Neural crest cell (in vitro differentiated cells): ENCODE measurements at places on chromosomes 5 and 9. TPM values are rescaled to one million over a fixed set of nuclear protein-coding genes. Genes with fewer than 3 reads are reported as not detected.

- no peak for DNase-seq
These were observed 1105.8 kb downstream of the CDH18 start for GRCh38 chr5:18882154-18882553.

DNA sequence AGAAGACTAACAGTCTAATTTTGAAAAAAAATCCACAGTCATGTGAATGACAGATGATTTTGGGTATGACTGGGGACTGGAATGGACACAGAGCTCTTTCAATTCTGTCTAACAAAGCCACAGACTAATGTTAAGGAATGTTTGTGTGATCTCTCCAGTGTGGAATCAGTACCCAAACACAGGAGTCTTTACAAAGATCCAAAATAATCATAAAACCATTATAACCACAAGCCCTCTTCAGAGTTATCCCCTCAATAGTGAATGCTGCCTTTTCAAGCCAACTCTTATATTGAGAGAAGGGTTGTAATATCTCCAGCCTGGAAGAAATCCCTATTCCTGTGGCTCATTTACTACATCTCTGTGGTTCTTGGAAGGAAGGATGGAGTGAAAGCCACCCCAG lies 552.0 kb upstream of the CLINT1 start:
- DNase-seq: no peak

DNA sequence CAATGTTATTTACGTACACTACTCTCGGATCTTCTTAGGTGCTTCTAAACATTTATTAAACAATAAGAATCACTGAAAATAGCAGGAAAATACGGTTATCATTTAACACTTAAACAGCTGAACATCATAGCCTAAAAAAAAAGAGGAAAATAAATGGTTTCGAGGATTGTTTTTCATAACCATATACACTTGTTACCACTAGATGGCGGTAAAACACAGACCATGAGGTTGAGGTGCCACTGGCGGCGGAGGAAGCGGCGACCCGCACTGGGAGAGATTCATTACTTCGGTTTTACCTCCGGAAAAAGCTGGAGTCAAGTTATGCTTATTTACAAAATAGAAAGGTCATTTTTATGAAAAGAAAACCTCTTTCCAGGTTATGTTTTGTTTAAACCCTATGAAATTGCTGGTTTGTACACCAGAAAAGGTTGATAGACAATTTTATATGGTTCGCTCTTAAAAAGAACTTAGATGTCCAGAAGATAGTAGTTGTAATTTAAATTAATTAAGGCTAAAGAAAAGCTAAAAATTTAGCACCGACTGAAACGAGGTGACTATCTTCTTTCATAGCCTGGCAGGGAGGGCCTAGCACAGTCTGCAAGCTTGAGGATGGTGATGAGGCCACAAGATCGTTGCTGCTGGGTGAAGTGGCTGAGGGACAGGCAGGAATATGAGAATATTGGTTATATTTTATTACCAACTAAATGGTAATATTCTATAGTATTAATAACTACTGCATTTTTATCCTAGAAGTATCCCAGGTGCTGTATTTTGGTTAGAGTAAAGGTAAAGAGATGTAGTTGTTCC lies 605.7 kb downstream of the RAB3C start:
- peak; percentile 54 for DNase-seq

DNA sequence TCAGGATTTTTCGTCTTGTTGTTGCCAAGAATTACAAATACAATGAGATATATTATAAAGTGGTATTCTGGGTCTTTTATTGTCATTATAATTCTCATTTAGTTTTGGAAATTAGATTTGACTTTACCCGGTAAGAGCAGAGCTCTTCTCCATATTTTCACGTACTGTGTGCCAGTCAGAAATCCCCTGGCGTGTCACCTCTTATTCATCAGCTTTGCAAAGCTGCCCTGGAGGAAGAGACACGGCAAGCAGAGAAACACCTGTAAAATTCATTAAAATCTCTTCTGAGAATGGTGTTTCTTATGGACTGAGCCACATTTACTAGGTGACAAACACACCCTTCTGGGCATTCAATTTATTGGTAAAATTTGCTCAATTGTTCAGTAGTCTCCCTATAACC lies 440.4 kb downstream of the HINT1 start:
- DNase-seq: no peak

Gene PRRT1B
- total RNA-seq: not detected in 2 replicates

DNA sequence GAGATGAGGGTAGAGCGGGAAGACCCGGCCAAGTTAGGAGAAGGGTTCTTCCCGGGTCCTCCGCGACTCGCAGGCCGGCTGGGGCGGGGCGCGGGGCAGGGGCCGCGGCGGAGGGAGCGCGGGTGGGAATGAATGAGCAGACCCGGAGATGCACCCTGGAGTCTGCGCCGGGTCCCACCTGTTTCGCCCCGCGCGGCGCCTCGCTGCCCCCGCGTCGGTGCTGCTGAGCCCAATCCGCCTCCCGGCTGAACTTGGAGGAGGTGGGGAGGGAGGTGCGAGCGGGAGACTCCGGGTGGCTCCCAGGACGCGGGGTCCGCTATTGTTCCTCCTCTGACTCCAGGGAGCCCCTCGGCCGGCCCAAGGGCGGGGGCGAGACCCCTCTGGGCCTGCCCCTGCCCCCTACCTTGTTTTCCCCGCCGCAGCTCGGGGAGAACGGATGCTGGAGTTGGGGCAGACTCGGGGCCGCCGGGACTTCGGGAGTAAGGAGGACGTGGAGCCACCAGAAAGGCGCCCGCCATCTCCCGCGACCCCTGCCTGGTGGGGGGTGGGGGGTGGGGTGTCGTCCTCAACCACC lies 659 bp downstream of the RAI14 start:
- peak; percentile 18 for DNase-seq

Gene GNA14
- total RNA-seq: not detected in 2 replicates

Gene FLT4
- total RNA-seq: 13.1 and 15.7 TPM in 2 replicates

DNA sequence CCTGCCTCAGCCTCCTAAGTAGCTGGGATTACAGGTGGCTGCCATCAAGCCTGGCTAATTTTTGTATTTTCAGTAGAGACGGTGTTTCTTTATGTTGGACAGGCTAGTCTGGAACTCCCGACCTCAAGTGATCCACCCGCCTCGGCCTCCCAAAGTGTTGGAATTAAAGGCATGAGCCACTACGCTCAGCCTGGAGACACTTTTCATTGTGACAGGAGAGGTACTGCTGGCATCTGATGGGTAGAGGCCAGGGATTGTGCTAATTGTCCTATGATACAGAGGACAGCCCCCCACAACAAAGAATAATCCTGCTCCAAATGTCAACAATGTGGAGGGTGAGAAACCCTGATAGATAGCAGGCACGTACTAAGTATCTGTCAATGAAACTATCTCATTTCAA lies 91.3 kb upstream of the SLC25A48 start:
- DNase-seq: no peak

GRCh38 chr5:80249901-80250300 lies 5.9 kb downstream of the SERINC5 start:
- no peak for DNase-seq

Gene ATP10B
- 10.8 and 13.2 TPM in 2 replicates for total RNA-seq

GRCh38 chr9:131752231-131752884 lies 12.5 kb upstream of the RAPGEF1 start:
- DNase-seq: no peak

Gene PDGFRB
- 10.8 and 15.3 TPM in 2 replicates for total RNA-seq

GRCh38 chr9:136007934-136008692 lies 46.9 kb upstream of the UBAC1 start:
- DNase-seq: no peak

Gene CDC25C
- 22.5 and 22.7 TPM in 2 replicates for total RNA-seq

Gene SPATA31E1
- 0.16 and 0.21 TPM in 2 replicates for total RNA-seq

DNA sequence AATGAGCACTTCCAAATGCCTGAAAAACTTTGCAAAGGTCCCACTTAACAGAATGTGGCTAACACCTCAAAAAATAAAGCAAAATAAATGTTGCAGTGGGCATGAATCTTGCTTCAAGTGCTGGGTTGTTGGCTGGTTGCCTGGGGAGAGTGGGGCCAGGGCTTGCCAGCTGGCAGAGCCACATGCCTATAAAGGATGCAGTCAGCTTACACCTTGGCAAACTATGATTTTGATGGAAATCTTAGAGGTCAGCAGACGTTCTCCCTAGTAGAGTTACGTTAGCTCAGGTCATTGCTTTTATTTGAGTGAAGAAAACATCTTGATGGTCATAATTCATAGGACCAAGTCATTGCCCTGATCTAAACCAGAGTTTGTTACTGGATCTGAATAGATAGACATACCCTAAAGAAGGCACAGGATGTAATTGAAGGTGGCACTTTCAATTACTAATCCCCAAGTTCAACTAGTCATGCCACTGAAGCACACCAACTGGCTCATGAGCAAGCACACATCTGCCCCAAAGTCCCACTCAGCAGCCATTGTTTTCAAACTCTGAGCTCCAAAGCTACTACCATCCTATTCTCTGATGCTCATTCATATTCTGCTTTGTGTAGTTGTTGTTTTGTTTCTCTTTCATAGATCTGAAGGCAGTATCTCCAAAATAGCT lies 51.2 kb upstream of the ZSWIM6 start:
- DNase-seq: no peak

Gene RNF208
- 9.7 and 10.1 TPM in 2 replicates for total RNA-seq

Gene CTNNAL1
- 61.9 and 63.6 TPM in 2 replicates for total RNA-seq

DNA sequence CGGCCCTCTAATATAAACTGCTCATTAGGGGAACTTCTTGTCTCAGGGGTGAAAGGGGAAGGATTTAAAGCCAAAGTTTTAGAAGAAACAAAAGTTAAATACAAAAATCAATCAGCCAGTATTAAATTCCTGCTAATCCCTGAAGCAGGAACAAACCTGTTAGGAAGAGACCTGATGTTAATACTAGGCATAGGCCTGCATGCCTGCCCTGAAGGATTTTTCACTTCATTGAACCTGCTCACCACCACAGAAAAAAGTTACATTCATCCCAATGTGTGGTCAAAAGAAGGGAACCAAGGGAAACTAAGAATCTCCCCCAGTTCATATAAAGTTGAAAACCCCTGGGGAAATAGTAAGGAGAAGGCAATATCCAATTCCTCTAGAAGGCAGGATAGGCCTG lies 9.4 kb upstream of the RNF180 start:
- no peak for DNase-seq

- no peak for DNase-seq
These were observed 398.9 kb upstream of the PTPRD start for GRCh38 chr9:11011696-11012095.
